ENCODE measurements at places on chromosomes 6 and 20.
A peak's percentile ranks its signal among the peaks of the same experiment; 100 is the strongest.

DNA sequence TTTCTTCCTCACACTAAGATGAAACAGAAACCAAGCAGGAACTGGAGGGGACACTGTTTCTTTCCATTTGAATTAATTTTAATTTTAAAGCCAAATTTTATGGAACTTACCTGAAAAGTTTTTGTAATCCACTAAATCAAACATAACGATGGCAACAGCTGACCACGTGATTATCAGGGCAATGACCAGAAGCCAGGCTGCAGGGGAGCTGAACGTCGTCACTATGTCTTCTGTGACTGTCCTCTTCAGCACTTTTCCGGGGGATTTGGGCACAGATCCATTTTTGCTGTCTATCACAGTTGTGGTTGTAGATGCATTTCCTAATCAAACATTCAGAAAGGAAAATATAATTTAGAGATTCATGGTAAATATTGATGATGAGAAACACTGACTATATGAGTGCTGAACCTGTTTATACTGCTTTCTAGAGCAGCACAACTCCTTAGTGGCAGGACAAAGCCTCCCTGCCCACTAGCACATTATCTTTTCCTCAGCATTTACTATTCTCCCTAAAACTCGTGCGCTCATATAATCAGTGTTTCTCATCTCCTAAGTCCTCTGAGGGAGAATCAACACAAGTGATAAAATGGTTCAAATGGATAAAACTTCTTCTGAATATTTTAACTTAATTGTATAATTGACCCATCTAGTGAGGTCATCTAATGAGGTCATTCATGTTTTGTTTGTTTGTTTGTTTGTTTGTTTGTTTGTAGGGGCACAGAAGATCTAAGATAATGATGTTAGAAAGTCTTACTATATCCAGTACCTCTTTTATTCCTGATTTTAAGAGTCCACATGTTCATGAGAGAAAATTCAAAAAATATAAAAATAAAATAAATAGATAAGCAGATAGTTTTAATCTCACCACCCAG is 65.7 kb downstream of the TRDN start:
- no peak for DNase-seq

DNA sequence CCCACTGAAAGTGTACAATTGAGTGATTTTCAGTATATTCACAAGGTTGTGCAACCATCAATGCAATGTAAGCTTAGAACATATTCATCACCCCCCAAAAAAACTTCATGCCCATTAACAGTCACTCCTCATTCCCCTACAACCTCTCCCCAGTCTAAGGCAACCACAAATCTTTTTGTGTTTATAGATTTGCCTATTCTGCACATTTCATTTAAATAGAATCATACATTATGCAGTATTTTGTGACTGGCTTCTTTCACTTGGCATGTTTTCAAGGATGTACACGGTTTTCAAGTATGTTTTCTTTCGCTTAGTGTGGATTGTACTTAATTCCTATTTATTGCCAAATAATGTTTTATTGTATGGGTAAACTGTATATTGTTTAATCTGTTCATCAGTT is 329.3 kb upstream of the RNF24 start:
- DNase-seq, result no peak

DNA sequence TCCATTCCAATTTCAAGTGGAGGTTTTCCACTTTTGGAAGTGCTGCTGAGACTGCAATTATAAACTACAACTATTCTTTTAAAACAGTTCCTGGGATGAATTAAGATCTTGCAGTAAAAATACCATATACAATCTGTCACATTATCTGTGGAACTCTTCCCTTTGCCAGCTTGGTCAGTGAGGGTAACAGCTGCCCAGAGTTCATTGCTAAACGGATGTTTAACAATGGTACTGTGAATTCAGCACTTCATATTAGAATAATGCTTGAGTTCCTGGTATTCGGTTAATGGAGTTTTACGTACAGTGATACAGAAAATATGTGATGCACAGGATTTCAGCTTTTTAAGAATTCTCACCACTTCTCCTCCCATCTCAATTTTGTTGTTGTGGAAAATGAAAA is 51.5 kb downstream of the KCNS1 start:
- DNase-seq, result no peak

GRCh38 chr6:154306696-154307095 is 49.9 kb downstream of the IPCEF1 start:
- DNase-seq, result no peak

GRCh38 chr6:116326996-116327395 is 43.8 kb upstream of the DSE start:
- no peak for DNase-seq

DNA sequence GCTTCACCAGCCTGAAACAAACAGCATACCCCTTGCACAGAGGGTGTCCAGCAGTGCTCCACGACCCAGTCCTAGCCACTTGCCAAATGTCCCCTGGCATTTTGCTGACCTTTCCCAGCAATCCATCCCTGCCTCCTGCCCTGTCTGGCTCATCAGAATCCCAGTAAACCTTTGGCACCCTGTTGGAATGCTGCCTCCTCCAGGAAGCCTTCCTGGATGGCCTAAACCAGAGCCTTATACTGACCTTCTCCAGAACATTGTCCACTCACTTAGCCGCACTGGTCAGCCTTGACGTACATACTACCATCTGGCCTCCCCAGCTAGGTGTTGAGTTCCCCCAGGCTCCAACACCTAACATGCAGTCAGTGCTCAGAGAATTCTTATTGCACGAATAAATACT is 2.0 kb upstream of the PACSIN1 start:
- no peak for DNase-seq

- no peak for DNase-seq
Measured at GRCh38 chr6:112936504-112936903, 589.4 kb downstream of the RFPL4B start.

- DNase-seq, result peak; percentile 71
Measured at GRCh38 chr6:108835218-108835850, 12.9 kb upstream of the ARMC2 start.

- DNase-seq, result no peak
Measured at GRCh38 chr6:146943664-146944063, 260.6 kb upstream of the STXBP5 start.

DNA sequence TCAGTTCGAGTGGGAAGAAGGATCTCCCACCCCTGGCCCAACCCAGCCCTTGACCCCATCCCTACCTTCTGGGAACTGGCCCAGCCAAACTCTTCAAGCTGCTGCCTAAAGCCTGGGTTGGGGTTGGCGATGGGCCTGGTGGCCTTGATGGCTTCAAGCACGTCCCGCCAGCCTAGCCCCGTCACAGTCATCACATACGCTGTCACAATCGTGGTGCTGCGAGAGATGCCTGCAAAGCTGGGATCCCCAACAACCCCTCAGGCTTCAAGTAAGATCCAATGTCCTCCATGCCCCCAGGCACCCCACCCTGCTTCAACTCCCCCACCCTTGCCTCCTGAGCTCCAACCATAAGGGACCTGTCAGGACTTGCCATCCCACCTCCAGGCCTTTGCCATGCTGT is 7.8 kb downstream of the DUSP15 start:
- DNase-seq, result no peak

- no peak for DNase-seq
Measured at GRCh38 chr6:83185096-83185495, 8.0 kb downstream of the PGM3 start.

GRCh38 chr6:16787128-16787682 is 25.9 kb upstream of the ATXN1 start:
- no peak for DNase-seq

DNA sequence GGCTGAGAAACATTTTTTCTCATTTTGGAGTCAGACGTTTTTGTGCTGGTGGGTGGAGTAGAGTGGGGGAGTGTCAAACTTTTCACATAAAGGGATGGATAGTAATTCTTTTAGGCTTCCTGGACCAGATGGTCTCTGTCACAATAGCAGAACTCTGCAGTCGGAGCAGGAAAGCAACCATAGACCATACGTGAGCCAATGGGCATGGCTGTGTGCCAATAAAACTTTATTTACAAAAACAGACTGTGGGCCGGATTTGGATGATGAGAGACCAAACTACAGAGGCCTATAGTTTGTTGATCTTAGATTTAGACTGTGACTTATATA is 70.8 kb upstream of the SLC22A23 start:
- no peak for DNase-seq

GRCh38 chr20:3014179-3014578 is 29.2 kb upstream of the GNRH2 start:
- DNase-seq, result no peak

DNA sequence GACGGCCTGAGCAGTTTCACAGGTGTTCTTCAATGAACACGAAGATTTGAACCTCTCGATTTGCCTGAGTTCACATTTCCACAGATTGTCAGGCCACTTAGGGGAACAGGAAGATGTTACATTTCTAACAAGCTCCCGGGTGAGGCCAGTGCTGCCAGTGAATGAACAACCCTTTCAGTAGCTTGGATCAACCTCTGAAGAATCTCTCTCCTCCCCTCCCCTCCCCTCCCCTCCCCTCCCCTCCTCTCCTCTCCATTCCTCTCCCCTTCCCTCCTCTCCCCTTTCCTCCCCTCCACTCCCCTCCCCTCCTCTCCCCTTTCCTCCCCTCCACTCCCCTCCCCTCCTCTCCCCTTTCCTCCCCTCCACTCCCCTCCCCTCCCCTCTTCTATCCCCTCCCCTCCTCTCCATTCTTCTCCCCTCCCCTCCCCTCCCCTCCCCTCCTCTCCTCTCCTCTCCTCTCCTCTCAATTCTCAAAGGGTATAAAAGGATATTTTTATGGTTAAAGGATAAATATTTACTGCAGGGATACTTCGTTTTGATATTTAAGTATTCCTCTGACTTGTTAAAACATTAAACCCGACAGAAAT is 114.1 kb upstream of the INSM1 start:
- DNase-seq, result no peak

DNA sequence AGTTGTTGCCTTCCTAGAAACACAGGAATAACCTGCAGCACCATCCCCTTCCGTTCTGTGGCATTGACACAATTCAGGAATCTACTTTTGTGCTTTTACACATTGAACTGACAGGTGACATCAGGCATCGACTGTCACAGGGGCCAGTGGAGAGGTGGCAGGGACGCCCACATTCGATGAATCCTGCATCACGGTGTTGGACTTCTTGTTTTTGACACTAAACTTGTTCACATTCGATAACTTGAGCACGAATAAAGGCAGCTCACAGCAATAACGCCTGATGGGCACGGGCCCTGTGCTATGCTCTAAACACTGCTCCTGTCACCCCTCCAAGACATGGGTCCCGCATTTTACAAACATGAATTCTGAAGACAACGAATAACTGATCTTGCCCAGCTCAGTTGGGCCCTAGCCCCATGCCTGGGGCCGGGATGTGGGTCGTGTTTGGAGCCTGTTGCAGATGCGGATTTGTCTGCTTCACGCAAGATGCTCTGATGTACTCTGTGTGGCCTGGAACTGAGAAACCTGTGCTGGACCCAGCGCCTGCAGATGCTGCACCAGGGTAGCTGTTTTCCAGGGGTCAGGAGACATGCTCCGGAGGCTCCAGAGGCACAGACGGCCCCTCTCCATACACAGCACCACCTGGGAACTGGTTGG is 75.7 kb downstream of the TTLL2 start:
- no peak for DNase-seq

GRCh38 chr6:151498327-151498726 is 4.5 kb downstream of the CCDC170 start:
- DNase-seq, result no peak
